ENCODE measurements at places on chromosomes 2 and 18. TPM values are rescaled to one million over a fixed set of nuclear protein-coding genes. Genes with fewer than 3 reads are reported as not detected.

DNA sequence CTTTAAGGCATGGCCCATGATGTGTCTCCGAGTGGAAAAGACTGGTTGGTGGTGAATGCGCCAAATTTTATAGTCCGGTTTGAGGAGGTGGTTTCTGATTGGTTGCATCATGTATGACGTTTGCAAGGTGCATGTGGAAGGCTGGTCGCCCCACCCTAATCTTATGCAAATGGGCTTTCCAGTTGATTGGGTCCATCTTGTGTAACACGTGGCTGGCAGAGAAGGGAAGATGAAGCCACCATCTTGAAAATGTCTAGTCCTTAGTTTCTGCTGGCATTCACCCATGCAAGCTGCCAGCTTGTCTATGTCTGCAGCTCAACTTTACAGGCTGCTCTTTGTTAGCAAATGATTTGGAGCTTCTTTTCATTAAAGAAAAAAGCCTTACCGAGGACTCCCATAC lies 132.2 kb downstream of the PIK3C3 start:
- DNase-seq: no peak

- DNase-seq: no peak
Measured at GRCh38 chr18:9029131-9029530, 73.4 kb upstream of the NDUFV2 start.

- DNase-seq: peak; percentile 48
Measured at GRCh38 chr2:166539340-166540162, 45.5 kb upstream of the SCN7A start.

- no peak for DNase-seq
Measured at GRCh38 chr2:43059183-43059897, 167.1 kb downstream of the ZFP36L2 start.

DNA sequence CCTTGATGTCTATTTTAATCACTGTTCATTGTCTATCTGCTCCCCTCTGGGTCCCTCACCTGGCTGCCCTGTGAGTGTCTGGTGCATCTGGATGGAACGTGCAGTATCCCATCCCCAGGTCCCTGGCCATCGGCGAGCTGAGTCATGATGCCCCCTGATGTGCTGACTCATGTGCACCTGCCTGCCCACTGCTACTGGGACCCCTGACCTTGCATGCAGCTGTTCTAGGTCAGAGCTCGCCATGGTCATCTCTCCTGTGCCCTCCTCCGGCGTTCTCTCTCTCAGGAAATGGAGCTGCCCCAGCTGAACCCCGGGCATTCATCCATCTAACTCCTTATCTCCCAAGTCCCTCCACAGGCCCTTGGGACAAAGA lies 516.2 kb upstream of the HS6ST1 start:
- no peak for DNase-seq

DNA sequence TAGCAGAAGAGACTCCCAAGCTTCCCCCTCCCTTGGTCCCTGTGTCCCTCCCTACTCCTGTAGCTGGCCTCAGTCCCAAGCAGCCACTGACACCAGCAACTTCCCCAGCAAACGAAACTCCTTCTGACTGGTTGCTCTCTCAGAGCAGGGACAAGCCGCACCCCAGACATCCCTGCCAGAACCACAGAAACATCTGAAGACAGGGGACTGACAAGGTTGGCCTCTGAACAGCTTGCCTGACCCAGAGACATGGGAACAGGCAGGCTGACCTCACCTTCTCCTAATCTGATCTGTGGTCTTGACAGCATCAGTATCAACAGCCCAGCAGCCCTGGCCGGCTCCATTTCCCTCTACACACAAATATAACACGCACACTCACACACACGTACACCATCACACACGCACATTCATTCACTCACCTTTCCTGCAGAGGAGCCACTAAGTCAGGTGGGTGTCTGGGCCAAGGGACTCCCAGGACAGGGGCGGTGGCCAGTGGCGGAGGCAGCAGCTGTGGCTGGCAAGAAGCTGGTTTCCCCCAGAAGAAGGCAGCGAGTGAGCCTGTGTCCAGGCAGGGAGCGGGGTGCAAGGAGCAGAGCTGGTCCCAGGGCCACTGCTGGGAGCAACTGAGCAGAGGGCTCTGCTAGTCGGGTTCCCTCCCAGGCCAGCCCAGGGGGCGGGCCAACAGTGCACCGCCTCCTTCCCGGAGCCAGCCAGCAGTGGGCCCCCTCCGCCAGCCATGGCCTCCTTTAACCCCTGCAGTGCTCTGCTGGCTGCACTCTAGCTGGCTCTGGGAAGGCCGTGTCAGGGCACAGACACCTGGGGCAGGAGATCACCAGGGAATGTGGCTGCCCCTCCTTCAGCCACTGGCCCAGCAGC lies 59.1 kb downstream of the TNS1 start:
- no peak for DNase-seq

- DNase-seq: no peak
Measured at GRCh38 chr2:234725528-234726264, 226.1 kb upstream of the SH3BP4 start.

DNA sequence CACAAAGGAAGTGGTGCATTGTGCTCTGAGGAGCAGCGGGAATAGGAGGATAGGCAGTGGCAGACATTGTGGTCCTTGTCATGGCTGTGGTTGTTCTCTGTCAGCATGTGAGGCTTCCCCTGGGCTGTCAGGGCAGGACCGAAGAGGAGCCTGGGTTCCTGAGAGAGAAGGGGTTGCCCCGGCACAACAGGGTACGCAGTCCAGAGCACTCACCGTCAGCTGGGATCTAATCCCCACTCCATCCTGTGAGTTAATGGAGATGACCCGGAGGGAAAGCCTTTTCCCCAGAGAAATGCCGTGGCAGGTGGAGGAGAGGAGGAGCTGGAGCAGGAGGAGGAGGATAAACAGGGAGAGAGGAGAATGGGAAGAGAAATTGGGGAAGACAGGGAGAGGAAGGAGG lies 396.7 kb upstream of the HS6ST1 start:
- no peak for DNase-seq

- no peak for DNase-seq
Measured at GRCh38 chr18:44856157-44856556, 175.5 kb downstream of the SETBP1 start.

GRCh38 chr2:54646170-54646927 lies 77.1 kb upstream of the EML6 start:
- no peak for DNase-seq

DNA sequence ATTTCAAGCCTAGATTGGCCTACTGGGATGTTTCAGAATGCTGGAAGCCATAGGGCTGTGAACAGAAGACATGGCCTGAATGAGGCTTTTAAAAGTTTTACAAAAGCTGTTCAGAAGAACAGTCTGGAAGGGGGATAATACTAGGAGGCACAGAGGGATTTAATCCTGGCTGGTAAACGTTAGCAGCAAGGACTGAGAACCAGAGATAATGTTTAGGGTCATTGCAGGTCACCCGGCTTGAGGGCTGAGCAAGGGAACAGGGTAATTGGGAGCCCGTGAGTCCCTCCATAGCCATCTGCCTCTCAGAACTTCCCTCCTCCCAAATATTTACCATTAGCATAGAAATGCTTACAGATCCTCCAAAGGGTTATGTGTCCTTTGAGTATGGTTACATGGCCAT lies 765.4 kb downstream of the TMEM182 start:
- no peak for DNase-seq

DNA sequence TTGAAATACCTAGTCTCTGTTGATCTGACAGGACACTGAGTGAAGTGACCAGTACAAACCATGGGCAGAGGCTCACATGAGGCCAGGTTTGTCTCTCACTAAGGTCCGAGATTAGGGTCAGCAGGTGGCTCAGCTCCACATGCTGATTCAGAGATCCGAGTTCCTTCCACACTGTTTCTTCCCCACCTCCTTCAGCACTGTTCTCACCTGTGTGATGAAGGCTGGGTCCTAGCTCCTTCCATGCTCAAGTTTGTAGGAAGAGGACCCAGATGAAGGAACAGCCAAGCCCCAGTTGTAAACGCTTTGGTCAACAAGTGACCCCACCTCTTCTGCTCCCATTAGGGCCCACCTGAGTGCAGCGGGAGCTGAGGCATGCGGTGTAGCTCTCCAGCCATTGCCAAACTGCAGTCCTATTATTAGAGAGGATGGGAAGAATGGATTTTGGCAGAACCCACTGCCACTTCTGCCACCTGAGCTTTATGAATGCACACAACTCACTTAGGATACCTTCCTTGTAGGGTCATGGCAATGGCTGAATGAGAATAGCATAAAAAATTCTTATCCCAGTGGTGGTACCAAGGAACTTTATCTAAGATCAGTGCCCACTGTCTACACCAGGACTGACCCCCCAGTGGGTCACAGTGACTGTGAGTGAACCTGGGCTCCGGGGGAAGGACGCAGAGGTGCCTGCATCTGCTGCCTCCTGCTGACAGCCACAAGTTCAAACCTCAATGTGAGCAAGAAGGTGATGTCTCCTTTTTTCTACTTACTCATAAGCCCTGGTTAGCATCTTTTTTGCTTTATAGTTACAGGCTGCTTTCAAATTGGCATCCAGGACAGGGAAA lies 324.8 kb upstream of the HS6ST1 start:
- no peak for DNase-seq

DNA sequence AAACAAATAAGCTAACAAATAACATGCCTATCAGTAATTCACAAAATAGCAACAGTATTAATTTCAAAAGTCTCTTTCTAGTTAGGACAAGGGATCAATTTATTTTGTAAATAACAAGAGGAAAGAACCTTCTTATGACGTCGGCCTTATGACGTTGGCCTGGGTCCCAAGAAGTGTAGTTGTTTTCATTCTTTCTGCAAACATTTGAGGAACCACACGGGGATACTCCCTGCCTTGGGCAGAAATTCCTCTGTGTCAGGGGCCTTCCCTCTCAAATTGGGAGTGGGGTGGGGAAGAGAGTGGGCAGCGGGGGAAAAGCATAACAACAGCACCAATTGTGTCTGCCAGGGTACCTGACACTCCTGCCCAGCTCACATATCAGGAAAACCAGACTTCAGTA lies 1.3 kb downstream of the CCDC68 start:
- no peak for DNase-seq

Gene TACR1
- polyA plus RNA-seq: 0.40 TPM

Gene CHRNA1
- polyA plus RNA-seq: 158 TPM

Gene C2orf78
- polyA plus RNA-seq: not detected

Gene SRD5A2
- 0.04 TPM for polyA plus RNA-seq

Gene IL37
- polyA plus RNA-seq: not detected
